ENCODE measurements at places on chromosomes 16 and 17.

DNA sequence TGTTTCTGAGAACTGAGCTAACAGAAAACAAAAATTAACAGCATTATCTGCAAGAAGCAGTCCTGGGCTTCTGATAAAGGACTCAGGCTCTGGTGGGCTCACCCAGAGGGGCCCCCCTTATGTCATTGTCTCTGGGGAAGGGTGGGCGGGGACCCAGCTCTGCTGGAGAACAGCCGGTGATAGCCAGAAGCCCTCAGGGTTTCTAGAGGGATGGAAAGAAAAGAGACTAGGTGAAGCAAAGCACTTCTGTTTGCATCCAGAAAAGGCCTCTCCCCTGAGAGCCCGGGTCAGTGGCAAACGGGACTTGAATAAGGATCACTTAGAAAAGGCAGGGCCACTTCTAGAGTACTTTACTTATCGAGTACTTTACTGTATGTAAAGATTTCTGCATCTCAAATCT, 7.0 kb upstream of the CDC42EP4 start:
- DNase-seq: no peak

DNA sequence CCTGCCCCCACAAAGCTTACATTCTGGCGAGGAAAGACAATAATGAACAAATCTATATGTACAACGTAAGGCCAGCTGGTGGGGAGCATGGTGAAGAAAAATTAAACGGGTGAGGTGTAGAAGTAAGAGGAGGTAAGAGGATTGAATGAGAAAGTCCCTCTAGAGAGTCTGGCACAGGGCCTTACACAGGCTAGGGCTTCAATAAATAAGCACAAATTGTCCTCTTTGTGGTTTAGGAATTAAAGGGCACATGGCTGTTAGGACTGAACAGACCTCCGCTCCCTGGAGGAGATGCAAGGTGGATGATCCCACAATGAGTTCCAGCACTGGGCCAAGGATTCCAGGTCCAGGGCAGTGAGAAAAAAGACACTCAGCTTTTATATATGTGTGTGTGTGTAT, 43.1 kb upstream of the HAPSTR1 start:
- no peak for DNase-seq

DNA sequence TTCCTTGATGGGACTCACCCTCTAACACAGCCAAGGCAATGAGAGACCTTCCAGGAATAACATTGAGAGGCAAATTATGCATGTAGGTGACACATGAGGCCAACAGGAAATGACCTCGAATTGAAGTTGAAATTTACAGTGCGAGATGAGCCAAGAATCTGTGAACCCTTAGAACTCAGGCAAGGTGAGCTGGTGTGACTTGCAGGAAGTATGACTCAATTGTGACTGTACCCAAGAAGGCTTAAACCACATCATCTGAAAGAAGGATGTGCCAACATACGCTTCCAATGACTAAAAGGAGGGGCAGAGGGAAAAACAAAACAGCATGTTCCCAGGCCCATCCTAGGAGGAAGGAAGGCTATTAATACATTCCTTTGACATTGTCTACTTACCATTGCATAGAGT, 44.8 kb downstream of the PITPNC1 start:
- DNase-seq: no peak

DNA sequence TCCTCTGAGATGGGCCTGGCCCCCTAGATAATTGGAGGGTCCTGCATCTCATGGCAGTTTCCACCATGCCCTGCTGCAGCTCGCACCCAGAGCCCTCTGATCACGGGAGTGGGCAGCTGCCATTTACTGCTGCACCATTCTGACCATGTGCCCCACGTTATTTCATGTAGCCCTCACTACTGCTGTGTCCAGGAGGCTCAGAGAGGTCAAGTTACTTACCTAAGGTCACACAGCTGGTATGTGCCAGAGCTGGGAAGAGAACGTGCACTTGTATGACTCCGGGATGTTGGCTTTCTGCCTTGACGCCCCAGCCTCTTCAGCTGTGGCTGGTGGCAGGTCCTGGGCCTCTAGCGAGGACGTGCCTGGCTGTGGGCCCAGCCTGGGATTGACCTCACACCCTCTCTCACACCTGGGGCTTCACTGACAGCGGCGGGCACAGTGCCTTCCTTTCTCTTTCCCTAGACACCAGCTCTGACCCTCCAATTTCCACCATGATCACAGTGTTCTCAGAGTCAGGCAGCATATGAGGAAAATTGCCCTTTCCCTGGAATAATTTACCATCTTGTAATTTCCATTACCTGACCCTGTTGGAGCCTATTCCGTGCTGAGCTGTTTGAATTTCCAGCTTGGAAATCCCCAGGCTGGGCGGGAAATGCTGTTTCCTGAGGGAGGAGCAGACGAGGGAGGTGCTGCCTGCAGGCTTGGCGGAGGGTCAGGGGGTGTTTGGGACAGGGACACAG, 18.5 kb upstream of the DOC2B start:
- no peak for DNase-seq

DNA sequence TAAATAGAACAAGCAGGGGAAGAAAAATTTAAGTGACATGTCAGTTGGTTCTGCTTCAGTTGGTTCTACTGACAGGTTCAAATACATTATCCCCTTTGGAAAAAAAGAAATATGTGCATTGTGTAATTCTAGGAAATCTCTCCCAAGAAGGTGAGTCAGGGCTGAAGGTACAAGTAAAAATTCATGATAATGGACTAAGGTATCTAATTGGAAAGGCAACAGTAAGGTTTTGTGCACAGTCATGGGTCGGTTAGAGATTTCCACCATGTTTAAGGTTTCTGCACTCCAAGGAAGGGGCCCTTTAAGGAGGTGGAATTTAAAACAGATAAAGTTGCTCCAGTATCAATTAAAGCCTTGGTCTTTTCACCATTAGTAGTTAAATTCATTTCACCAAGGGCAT, 17.9 kb upstream of the B4GALNT2 start:
- no peak for DNase-seq

GRCh38 chr17:66547151-66547865, 244.9 kb downstream of the PRKCA start:
- no peak for DNase-seq
